PC-9 (cell line): ENCODE measurements at places on chromosomes 1 and 21. TPM values are rescaled to one million over a fixed set of nuclear protein-coding genes. Genes with fewer than 3 reads are reported as not detected.

The DHRS3 gene
- total RNA-seq: 144 and 154 TPM in 2 replicates

The FCGR2B gene
- total RNA-seq: not detected in 2 replicates

The OPRD1 gene
- total RNA-seq: not detected in 2 replicates

DNA sequence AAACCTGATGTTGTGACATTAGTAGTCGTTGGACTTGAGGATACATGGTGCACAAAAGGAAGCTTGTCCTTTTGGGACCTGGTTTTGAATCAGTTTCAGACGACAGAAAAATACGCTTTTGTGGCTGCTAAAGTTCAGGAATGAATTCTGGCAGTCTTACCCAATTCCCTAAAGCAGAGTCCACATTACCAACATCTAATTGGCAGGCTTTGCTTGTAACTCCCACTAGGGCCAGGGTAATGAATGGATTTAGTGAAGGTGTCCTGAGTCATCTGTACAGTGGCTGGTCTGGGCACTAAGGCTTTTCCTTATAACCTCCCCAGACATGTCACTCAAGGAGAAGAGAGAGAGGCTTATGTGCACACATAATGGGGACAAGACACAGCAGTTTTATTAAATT is 66.2 kb upstream of the RNPC3 start:
- no peaks in the 10 kb centered on the region for H3K36me3 ChIP-seq
- H3K27me3 ChIP-seq: no peaks in the 10 kb centered on the region
- no peak for DNase-seq
- H3K4me3 ChIP-seq: no peak overlapping the region

DNA sequence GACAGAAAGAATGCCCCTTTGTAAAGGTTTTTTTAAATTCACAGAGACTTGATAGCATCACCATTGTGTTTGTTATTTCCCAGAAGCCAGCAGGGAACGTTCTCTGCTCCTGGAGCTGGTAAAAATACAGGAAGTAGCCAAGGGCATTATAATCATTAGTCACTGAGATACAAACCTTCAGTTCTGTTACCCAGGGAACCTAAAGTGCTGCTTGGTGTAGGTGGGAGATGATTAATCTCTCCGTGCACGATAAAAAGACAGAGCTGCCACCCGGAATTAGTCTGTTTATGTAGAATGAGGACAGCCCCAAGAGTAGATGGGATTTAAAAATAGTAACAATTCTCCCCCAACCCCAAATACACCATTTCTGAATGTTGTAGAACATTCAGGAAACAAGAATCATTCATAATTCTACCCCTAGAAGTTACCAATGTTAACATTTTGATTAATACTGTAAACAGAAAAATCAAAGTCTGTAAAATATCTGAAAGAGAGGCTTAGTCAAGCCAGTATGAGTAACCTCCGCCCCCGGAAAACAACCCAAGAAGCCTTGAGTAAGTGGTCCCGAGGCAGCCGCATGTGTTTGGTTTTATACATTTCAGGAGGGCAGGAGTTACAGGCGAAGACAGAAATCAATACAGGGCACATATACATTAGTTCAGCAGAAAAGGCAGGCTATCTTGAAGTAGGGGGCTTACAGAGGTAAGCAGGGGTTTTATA is 45.3 kb upstream of the CTBS start:
- H3K36me3 ChIP-seq: no peaks in the 10 kb centered on the region
- no peak overlapping the region for H3K27ac ChIP-seq
- DNase-seq: peak; percentile 72
- H3K4me1 ChIP-seq: peaks cover 10% of the 10 kb centered on the region

- no peak for DNase-seq
- H3K36me3 ChIP-seq: no peaks in the 10 kb centered on the region
- H3K4me3 ChIP-seq: no peak overlapping the region
- H3K27ac ChIP-seq: no peak overlapping the region
- no peaks in the 10 kb centered on the region for H3K4me1 ChIP-seq
- H3K27me3 ChIP-seq: no peaks in the 10 kb centered on the region
Observed at GRCh38 chr1:246291127-246291526, 216.0 kb downstream of the SMYD3 start.

DNA sequence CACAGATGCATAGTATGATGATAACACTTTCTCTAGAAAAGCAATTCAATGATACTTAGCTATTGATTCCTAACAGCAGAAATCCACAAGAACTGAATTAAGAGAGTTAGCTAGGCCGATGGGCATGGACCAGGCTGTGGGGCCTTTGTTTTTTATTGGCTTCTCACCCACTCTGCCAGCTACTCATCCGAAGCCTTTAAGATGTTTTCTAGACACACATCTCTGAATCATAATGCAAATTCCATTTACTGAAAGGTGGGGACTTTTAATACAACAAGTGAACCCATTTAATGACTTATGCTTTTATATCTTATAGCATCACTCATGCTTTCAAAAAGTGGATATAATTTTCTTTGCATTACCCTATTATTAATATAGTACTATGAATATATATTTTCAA is 170.2 kb downstream of the RUNX1 start:
- H3K4me1 ChIP-seq: peaks cover 83% of the 10 kb centered on the region
- peaks cover 52% of the 10 kb centered on the region for H3K36me3 ChIP-seq
- H3K27me3 ChIP-seq: no peaks in the 10 kb centered on the region
- H3K27ac ChIP-seq: peak overlapping the region; percentile 85
- peak overlapping the region; percentile 43; the same call in 1 of the 2 replicates for H3K4me3 ChIP-seq
- peak; percentile 52 for DNase-seq
